Dermis microvascular lymphatic vessel endothelial cell (primary cell): ENCODE measurements at places on chromosomes 5 and 9. TPM values are rescaled to one million over a fixed set of nuclear protein-coding genes. Genes with fewer than 3 reads are reported as not detected.

SPINK4 gene
- not detected in 2 replicates for total RNA-seq

FAXDC2 gene
- 5.0 and 14.4 TPM in 2 replicates for total RNA-seq

TYRP1 gene
- 0.51 and 0.63 TPM in 2 replicates for total RNA-seq

GRCh38 chr9:73038613-73039012, 85.8 kb upstream of the ALDH1A1 start:
- no peak for DNase-seq

DNA sequence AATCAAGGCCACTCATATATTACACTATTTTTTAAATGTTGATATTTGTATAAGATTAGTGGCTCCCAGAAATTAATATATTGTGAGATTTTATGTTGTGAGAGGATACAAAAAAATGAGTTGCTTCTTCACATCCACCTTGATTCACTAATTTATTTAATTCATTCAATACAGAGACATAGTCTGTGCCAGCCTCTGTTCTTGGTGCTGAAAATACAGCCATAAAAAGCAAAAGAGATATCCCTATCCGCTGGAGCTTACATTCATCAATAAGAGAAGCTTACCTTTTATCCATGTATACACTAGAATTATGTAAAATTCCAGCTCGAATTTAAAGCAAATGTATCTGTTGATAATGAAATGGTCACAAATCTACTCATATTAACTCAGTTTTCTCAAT, 92.2 kb upstream of the GABRG2 start:
- DNase-seq = no peak

GRCh38 chr5:52579391-52579790, 208.3 kb upstream of the ITGA1 start:
- no peak for DNase-seq

GRCh38 chr9:75051285-75051684, 23.2 kb upstream of the CARNMT1 start:
- DNase-seq = no peak

DNA sequence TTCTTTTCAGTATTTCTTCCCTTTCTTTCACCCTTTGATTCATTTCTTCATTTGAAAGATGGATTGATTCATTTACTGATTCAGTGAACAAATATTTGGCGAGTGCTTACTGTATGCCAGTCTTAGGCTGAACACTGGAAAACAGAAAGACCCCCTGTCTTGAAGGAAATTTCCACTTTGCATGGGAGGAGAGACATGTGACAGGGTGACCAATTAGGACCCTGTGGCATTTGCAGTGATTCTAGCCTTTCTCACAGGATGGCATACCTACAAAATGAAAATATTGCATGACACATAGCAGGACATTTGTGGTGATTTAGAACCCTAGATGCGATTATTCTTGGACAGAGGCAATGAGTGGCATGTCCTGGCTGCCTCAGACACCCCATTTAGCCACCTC, 407.2 kb upstream of the SGCD start:
- DNase-seq = no peak

GRCh38 chr5:179768326-179769085, 25.3 kb upstream of the LTC4S start:
- DNase-seq = no peak
